ENCODE measurements at places on chromosomes 5 and 9. TPM values are rescaled to one million over a fixed set of nuclear protein-coding genes. Genes with fewer than 3 reads are reported as not detected.

The PCDHGA8 gene
- 0.51 TPM for total RNA-seq

The PCDHA5 gene
- total RNA-seq, result not detected

The THG1L gene
- total RNA-seq, result 12.6 TPM

The NSG2 gene
- not detected for total RNA-seq

The NTNG2 gene
- total RNA-seq, result 0.07 TPM

The GNPDA1 gene
- total RNA-seq, result 31.4 TPM

The EGFL7 gene
- total RNA-seq, result 28.8 TPM

The ZNF879 gene
- 1.3 TPM for total RNA-seq

The SYK gene
- total RNA-seq, result 31.0 TPM

The CDH18 gene
- total RNA-seq, result 0.23 TPM

The LECT2 gene
- not detected for total RNA-seq

The F12 gene
- total RNA-seq, result 14.4 TPM

The RANBP3L gene
- total RNA-seq, result not detected

The RANBP17 gene
- 3.5 TPM for total RNA-seq

The KLHL3 gene
- total RNA-seq, result 1.6 TPM

The ROPN1L gene
- not detected for total RNA-seq

The ZNF883 gene
- 5.9 TPM for total RNA-seq

The PKN3 gene
- 5.8 TPM for total RNA-seq

The GDF9 gene
- 0.14 TPM for total RNA-seq

The ARHGEF39 gene
- total RNA-seq, result 5.5 TPM

The TUSC1 gene
- total RNA-seq, result 20.3 TPM

The TXNDC8 gene
- not detected for total RNA-seq

The RNF208 gene
- total RNA-seq, result 1.5 TPM

The AK8 gene
- total RNA-seq, result 0.85 TPM

The MEIKIN gene
- not detected for total RNA-seq

The INSL6 gene
- total RNA-seq, result not detected

The OR1J1 gene
- total RNA-seq, result not detected

The PHPT1 gene
- 144 TPM for total RNA-seq

The CRB2 gene
- total RNA-seq, result not detected

The JAK2 gene
- 9.3 TPM for total RNA-seq

The CCL21 gene
- not detected for total RNA-seq

The TAF11L7 gene
- total RNA-seq, result not detected

The KCNMB1 gene
- not detected for total RNA-seq

The STX17 gene
- 19.6 TPM for total RNA-seq

The IFNK gene
- total RNA-seq, result not detected

The MAT2B gene
- total RNA-seq, result 33.6 TPM

The TOR2A gene
- 17.7 TPM for total RNA-seq

The JAKMIP2 gene
- total RNA-seq, result 0.14 TPM

The FGFR4 gene
- 2.1 TPM for total RNA-seq

The C5orf52 gene
- total RNA-seq, result not detected

The ZDHHC12 gene
- total RNA-seq, result 144 TPM

The C5 gene
- total RNA-seq, result 0.56 TPM

The ORM2 gene
- total RNA-seq, result not detected

The C5orf46 gene
- not detected for total RNA-seq

The GRIA1 gene
- not detected for total RNA-seq

The CCDC112 gene
- total RNA-seq, result 4.3 TPM

All from airway epithelial cell (primary cell).